Psoas muscle (tissue), 8 donors: ENCODE measurements at places on chromosomes 7 and 10. TPM values are rescaled to one million over a fixed set of nuclear protein-coding genes. Genes with fewer than 3 reads are reported as not detected.

GRCh38 chr7:107069457-107069856 lies 25.0 kb downstream of the PRKAR2B start:
- DNase-seq = no peak

DNA sequence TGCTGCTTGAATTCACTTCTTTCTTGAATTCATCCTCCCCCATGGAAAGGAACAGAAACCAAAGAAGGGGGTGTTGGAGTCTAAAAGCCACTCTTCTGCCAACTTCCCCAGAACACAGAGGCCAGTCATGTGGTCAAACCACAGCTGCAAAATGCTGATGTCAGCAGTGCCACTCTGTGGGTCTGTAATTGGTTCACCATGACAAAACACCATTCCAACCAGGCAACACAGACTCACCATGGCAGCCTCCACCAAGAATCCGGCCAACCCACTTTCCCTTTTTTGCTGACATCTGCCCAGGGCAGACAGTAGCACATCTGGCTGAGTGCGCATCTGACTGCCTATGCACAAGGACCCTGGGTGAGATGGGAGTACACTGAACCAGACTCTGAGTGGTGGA lies 16.8 kb downstream of the OSBPL3 start:
- DNase-seq = peak; percentile 57

C10orf62 gene
- polyA plus RNA-seq = not detected

DNA sequence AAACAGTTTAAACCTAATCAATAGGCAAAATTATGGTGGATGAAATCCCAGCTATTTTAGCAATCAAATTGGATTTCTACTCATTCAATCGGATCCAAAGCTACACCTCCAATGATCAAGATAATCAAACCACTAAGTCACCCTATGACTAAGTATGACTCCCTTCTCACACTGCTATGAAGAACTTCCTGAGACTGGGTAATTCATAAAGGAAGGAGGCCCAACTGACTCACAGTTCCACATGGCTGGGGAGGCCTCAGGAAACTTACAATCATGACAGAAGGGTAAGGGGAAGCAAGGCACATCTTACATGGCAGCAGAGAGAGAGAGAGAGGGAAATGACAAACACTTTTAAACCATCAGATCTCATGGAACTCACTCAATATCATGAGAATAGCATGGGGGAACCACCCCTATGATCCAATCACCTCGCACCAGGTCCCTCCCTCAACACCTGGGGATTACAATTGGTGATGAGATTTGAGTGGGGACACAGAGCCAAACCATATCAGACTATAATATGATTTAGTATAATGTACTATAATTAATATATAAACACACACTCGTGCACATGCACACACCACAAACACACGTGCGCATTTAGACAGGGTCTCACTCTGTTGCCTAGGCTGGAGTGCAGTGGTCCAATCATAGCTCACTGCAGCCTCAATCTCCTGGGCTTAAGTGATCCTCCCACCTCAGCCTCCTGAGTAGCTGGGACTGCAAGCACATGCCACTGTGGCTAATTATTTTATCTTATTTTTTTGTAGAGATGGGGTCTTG lies 213.6 kb upstream of the FOXK1 start:
- no peak for DNase-seq

CPVL gene
- polyA plus RNA-seq = 5.5 TPM

DNA sequence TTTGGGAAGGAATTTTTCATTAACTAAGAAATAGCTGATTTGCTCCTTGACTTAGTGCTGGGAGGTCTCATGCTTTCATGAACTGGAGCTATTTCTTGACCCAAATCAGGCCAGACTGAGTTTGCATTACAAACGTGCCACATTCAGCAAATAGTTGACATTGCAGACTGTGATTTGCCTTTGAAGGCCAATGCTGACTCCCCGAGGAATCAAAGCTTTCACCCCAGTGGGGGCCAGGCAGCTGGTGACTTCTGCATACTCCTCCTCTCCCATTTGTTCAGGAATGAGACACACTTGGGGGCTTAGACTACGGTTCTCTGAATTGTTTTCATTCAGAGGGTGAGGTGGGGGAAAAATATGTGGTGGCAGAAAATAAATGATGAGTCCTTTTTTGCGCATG lies 111.0 kb upstream of the JAZF1 start:
- DNase-seq = no peak

DNA sequence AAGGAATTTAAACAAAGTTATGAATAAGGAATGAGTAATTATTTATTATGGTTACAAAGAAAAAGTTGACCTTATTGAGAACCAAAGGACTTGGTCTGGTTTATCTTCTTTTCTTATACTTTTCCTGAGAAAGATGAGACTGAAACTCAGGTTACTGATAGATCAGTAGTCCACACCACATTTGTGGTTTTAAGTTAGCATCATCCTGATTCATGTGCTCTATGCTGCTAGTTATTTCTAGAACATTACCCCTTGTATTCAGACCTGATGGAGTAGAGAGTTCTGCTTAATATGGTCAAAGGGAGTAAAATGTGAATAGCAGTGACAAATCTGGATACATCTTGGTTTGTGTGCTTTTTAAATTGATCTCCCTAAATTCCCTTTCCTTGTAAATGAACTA lies 63.8 kb downstream of the FOXP2 start:
- DNase-seq = no peak

- DNase-seq = no peak
These were observed 8.5 kb downstream of the UNC5B start for GRCh38 chr10:71220689-71221540.

- no peak for DNase-seq
These were observed 140.2 kb downstream of the FANK1 start for GRCh38 chr10:126036515-126036914.

FAS gene
- polyA plus RNA-seq = 1.4 TPM

- no peak for DNase-seq
These were observed 40.0 kb downstream of the ETV1 start for GRCh38 chr7:13949445-13949844.

- DNase-seq = no peak
These were observed 116.1 kb downstream of the STRA8 start for GRCh38 chr7:135349746-135350145.

GCK gene
- polyA plus RNA-seq = 0.07 TPM

DNA sequence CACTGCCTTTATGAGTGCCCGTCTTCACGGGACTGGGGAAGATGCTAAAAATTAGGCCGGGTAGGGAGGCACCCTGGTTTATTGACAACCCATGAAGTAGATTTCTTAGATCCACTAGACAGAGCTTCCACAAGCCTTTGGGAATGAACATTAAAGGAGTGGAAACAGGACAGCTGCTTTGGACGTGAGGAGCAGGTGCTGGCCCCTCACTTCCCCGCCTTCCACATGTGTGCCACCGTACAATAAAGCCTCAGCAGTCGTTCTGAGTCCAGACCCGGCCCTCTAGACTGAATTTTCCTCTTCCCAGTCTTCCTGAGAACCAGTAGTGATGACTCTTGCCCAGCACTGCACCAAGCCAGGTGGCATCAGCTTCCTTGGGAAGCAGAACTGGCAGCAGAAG lies 282.4 kb downstream of the CELF2 start:
- no peak for DNase-seq

DNA sequence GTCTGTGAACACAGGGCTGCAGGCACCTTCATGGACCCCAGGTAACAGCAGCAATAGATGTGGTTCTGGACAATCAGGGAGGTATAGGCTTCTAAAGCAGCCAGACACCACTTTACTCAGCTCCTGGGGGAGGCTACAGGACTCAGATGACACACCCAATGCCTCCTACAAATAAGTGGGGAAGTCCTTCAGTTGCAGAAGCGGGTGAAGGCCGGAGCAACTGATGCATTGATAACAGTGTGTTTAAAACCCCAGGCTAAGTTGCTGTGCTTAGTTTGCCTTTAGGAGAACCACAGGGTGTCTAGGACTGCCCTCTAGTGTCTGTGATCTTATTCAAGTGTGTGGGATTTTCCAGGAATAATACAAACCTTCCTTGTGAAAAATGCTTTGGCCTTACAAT lies 5.9 kb upstream of the ITGA8 start:
- DNase-seq = no peak

DNA sequence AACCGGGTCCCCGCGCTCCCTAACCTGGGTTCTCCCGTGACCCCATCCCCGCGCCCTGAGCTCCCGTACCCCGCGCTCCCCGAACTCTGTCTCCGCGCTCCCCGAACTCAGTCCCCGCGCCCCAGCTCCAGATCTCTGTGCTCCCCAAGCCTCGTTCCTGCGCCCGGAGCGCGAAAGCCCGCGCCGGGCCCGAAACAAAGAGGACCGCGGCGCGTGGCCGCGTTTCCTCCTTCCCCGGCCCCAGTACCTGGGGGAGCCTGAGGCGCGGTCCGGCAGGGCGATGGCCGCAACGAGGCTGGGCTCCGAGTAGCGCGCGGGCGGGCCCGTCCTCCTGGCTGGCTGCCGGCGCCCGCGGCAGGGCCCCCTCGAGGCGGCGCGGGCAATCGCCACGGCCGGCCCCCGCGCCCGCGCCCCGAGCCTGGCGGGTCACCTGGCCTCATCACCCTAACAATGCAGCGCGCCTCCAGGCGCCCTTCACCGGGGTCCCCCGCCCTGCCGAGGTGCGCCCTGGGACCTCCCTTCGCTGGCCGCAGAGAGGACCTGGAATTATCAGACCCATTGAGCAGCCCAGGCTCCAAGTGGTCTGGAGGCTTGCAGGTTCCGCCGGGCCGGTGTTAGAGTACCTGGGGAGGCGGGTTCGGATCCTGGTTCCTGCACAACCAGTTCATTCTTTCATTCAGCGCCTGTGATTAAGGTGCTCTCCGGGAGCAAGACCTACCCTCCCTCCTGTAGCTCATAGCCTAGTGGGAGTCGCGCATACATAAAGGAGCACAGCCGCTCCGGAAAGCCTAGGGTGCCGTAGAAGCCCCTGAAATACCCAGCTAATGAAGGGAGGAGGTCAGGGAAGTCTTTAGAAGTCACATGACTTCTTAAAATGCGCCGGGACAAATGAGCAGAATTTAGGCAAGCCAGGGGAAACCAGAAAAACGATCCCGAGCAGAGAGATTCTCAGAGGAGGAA lies at the start of gene TNS3:
TNS3 (minus strand) TSS at position 308 of the 960 bp plus-strand sequence. CDS start 142,475 bp downstream, outside the sequence.
- DNase-seq = peak; percentile 65

DNA sequence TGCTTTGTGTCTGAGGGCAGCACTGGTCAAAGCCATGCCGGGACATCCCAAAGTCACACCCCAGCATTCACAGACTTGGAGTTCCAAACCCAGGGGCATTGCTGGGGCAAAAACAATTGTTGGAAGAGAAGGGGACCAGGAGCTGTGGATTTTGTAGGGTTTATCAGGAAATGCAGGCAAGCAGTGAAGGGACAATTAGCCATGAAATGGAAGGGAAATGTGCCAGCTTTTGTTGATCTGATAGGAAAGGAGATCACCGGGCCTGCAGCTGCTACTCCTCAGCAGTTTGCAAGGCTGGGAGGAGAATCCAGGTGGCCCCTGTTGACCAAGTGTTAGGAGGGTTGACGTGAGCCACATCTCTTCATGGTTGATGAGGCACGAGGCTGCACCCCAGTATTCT lies 2.5 kb upstream of the BRI3 start:
- no peak for DNase-seq

- DNase-seq = no peak
These were observed 264.4 kb downstream of the SKAP2 start for GRCh38 chr7:26599982-26600381.

RET gene
- polyA plus RNA-seq = 0.75 TPM

DNA sequence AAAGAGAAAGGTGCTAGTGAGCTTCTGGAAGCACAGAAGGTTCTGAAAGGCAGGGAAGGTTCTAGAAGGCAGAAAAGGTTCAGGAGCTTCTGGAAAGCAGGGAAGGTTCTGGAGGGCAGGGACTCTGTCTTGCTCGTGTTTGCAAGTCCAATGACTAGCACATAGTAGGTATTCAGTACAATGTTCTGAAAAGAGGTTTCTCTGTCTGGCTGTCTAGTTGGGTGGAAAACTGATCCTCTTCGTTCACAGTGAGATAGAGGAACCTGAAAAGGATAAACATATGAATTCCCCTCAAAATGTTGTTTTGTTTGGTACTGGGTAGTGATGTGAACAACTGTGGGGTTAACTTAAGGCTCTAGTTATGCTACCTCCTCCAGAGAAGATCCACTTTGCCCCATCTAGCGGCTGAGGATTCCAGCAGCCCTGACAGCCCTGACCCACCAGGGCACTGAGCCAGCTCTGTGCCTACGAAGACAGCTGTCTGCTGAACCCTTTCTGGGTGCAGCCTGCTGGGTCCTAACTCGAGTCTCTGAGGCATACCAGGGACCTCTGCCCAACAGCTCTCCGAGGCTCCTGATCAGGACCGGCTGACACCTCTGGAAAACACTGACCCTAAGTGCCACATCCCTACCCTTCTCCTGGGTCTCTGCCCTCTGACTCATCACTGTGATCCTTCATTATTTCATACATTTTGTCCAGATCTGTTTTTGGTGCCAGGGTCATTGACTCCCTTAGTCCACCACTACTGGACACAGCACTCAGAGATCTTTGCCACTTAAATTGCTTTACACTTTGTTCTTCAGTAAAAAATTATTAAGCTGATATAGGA lies 15.4 kb downstream of the PTPRN2 start:
- no peak for DNase-seq

IDI2 gene
- polyA plus RNA-seq = 133 TPM

SPDYE9 gene
- polyA plus RNA-seq = not detected

BRAT1 gene
- 14.8 TPM for polyA plus RNA-seq

CACNA2D1 gene
- 10.2 TPM for polyA plus RNA-seq

GRCh38 chr7:77246026-77246640 lies 46.5 kb upstream of the FGL2 start:
- DNase-seq = no peak

- no peak for DNase-seq
These were observed 194.3 kb upstream of the PRKCQ start for GRCh38 chr10:6774406-6774805.

- DNase-seq = no peak
These were observed 271.2 kb downstream of the NEBL start for GRCh38 chr10:20625868-20626267.

ATOH7 gene
- not detected for polyA plus RNA-seq

DNA sequence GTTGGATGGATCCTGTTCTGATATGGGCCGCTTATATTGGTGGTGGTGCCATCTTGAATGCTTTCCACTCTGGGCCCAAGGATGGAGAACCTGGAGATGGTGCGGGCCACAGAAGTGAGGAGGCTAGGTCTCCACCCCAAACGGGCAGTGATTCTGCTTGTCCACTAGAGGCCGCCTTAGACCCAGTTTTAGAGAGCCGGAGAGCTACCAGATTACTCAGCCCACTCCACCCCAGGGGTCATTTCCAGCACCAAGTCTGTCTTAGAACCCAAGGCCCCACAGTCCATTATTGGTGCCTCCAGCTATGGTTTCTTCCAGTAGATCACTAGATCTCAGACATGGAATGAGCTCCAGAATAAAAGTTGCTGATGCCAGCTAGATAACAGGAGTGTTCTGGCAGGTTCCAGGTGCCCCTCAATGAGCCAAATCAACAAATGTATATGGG lies 11.8 kb upstream of the CAMK2G start:
- peak; percentile 78 for DNase-seq

GRCh38 chr10:77084431-77085144 lies 553.0 kb downstream of the KCNMA1 start:
- peak; percentile 60 for DNase-seq

GRCh38 chr10:69445041-69445440 lies 6.2 kb upstream of the TSPAN15 start:
- no peak for DNase-seq

GRCh38 chr10:84551437-84552120 lies 223.2 kb downstream of the CCSER2 start:
- no peak for DNase-seq

AGAP5 gene
- polyA plus RNA-seq = 2.2 TPM
